Stimulated activated CD4-positive, alpha-beta T cell treated with anti-CD3 and anti-CD28 coated beads, Interleukin-1b, Interleukin-23, amount 100 ng/mL, for 4 hours (primary cell): ENCODE measurements at places on chromosomes 6 and 20.

GRCh38 chr6:141824350-141824749 is 308.4 kb upstream of the GJE1 start:
- no peak for DNase-seq

GRCh38 chr6:168849459-168849858 is 404.2 kb downstream of the THBS2 start:
- DNase-seq = no peak

GRCh38 chr20:24095303-24095702 is 106.7 kb upstream of the GGTLC1 start:
- DNase-seq = no peak

- DNase-seq = no peak
These were observed 47.0 kb downstream of the PRL start for GRCh38 chr6:22249711-22250350.

DNA sequence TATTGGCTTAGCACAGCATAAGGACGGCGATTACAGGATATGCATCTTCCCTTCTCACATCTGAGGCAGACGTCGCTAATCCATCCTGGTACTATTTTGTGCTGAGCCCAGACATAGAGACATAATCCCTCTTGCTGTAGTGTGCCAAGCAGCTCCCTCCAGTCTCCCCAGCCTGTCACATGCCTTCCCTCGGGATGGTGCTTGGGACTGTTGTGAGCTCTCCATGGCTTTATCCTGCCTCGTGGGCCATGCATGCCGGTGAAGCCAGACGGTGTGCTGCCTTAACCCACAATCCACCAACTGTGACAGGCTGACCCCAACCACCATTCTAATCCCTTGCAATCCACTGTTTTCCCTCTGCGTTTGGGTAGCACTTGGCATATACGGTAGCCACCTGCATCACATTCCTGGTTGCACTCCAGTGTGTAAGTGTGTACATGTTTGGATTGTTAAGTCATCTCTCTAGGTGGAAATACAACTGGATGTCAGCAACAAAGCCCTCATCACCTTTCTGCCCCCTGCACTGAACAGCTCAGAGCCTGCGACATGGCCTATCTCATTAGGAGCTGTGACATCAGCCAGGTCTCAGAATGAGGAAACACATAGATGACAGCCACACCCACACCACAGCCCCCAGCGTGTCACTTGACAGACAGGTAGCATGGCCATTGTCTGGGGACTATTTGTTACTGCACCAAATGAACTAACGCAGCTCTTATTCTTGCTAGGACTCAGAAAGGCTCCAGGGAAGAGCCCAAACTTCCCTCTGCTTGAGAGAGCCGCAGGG is 374.8 kb upstream of the CDH4 start:
- DNase-seq = no peak

- DNase-seq = peak; percentile 61
These were observed 8.0 kb downstream of the TP53RK start for GRCh38 chr20:46681032-46681854.

- DNase-seq = no peak
These were observed 84.3 kb downstream of the FILIP1 start for GRCh38 chr6:75409286-75409685.

DNA sequence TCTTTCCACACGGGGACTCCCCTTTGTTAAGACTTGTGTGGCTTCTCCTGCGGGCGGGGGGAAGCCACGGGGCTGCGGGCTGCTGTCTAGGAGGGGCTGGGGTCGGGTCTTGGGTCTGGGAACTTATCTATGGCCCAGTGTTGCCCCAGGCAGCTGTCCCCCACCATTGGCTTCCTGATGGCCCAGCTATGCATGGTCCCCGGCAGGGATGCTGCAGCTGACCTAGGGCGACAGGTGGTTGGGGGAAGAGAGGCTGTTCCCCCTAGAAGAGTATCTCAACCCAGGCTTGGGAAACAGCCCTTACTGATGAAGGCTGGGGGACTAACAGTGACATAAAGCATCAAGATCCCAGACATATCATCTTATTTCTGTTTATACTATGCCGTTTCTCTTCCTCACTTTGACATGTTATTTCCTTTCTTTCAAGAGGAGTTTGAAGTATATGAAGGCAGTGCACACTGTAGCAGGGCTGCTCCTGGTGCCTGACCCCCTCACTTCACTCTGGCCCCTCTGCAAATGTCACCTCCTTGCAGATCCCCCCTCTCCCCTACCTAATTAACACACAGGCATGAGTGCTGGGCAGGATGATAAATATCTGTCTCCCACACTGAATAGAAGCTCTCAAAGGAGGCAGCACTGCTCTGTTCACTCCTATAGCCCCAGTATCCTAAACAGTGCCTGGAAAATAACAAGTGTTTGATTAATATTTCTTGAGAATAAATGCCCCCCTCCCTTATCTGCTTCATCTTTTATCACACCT is 87.0 kb downstream of the HIVEP2 start:
- no peak for DNase-seq

- no peak for DNase-seq
These were observed 22.3 kb downstream of the ELOVL5 start for GRCh38 chr6:53326372-53327016.

DNA sequence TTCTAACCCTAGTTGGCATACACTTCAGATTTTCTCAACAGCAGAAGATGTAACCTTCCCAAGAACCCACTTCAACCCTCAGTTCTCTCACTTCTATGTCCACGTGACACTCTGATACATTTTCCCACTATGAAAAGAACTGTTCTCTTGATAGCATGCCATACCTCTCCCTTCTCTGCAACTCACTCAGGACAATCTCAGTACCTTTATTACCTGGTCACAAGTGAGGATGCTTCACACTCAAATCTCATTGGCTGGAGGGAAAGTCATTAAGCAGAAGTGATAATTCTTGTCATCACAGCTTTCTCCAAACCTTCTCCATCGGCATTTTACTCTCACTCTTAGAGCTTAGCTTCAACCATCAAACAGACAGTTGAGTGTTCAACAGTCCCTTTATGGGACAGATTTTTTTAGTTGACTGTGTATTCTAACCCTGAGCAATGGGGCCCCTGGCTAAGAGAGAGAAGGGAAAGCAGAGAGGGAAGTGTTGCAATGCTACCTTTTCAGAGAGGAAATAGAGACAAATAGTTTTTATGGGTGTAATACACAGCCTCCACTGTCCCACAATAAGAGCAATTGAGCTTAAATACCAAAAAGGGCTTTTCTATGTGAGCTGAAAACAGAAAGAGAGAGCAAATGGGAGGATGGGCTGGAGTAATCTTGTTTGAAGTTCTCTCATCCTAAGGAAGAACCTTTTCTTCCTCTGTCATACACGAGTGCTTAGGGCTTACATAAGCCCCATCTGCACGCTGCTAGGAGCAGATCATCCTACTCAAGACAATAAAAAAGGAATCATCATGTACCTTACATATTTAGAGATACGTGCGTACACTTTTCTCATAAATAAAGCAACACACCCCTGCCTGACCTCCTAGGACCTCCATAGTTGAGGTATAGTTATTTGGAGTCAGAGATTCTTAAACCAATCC is 16.0 kb downstream of the HLA-DPA1 start:
- DNase-seq = no peak

- DNase-seq = no peak
These were observed 602.5 kb upstream of the CDH4 start for GRCh38 chr20:60649541-60649940.

GRCh38 chr6:144418959-144419545 is 133.9 kb downstream of the UTRN start:
- no peak for DNase-seq

DNA sequence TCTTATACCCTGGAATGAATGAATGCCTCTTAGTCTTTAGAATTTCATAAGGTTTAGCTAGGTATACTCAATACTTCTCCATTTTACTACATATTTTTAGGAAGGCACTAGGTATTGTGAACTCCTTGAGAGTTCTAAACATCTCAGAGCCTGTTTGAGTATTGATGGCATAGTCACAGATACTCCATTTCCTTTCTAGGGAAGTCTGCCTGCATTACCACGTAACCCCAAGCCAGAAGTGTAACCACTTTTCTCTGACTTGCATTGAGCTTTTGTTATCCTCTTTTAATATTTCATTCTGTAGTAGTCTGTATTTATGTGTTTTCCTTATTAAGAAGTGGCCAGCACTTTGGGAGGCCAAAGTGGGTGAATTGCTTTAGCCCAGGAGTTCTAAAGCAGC is 12.2 kb downstream of the TOP1 start:
- no peak for DNase-seq

DNA sequence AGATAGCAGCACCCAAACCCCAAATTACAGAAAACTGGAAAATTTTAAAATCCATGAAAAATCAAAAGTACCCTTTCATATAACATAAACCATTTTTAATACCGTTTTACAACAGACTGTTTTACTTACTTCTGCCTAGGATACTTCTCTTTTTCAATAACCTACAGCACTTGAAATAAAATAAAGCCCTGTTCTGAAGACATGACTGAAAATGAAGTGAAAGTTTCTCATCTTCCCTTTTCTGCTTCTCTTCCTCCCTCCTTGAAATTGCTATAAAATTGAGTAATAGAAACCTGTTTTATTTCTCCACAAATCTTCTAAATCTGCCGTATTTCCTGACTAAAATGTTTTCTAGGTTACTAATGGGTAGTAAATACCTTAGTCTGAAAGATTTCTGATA is 20.3 kb downstream of the MMS22L start:
- no peak for DNase-seq

- no peak for DNase-seq
These were observed 43.4 kb downstream of the SLC23A2 start for GRCh38 chr20:4957939-4958362.

DNA sequence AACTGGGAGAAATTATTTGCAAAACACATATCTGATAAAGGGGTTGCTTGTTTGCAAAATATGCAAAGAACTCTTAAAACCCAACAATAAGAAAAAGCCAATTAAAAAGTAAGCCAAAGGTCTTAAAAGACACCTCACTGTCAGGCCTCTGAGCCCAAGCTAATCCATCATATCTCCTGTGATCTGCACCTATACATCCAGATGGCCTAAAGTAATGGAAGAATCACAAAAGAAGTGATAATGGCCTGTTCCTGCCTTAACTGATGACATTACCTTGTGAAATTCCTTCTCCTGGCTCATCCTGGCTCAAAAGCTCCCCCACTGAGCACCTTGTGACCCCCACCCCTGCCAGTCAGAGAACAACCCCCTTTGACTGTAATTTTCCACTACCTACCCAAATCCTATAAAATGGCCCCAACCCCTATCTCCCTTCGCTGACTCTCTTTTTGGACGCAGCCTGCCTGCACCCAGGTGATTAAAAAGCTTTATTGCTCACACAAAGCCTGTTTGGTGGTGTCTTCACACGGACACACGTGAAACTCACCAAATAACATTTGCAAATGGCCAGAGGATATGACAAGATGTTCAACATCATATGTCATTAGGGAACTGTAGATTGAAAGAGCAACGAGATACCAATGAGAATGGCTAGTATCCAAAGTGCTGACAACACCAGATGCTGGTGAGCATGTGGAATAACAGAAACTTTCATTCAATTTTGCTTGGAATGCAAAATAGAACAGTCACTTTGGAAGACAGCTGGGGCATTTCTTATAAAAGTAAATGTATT is 565.0 kb upstream of the ADGRB3 start:
- DNase-seq = no peak

DNA sequence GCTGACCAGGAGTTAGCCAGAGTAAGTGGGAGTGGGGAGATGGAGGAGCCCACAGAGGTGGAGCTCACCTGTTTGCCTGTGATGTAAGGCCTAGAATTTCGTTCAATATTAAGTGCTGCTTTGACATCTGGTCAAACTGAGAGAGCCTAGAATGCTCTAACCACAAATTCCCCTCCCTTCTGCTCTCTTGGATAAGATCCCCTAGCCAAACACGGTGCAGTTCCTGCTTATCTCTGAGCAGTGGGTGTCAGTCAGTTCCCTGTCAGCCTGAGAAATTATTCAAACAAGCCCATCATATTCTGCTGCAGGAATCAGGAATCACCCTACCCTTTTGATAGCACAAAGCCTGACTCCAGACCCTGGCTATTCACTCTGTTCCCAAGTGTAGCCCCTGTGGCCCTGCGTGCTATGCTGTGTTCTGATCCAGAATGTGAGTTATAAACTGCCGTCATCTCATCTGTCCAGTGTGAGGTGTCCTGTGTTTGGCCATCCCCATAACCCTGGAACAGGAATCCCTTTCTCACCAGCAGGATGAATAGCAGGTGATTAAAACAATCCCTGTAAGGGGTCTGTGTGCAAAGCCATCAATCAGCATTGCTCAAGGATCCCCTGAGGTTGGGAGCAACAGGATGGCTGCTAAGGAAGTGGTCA is 31.8 kb upstream of the ZNF133 start:
- no peak for DNase-seq

DNA sequence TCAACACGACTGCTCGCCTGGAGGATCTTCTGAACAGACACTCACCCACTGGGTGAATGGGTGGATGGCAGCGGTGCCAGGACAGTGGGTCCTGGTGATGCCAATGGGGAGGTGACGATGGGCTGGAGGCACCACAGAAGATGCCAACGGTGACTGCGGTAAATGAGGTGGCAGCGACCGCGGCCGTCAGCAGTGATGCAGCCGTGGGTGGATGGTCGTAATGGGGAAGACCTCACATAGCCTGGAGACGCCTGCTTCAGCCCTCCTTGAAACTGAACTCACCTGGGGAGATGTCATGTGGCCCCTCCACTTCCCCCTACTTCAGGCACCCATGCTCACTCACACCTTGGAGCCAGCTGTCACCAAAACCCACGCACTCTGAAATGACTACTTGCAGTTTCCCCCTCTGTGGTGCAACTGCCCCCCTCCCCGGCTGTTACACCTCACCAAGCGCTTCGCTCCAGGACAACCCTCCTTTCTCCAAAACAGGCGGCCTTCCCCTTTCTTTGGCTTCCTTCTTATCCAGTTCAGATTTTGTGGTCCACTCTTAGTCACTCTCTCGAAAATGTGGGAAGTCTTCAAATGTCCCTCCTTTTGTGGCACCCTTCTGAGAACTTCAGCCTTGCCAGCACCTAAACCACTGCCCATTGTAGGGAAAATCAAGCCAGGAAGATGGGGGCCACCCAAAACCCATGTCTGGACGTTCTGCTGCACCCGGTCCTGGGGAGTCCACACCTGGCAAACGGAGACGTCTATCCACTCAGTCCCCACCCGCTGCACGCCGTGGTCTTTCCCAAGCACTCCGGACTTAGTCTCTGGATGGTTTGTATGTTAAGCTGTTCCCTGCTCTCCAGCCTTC is 10.4 kb upstream of the ABHD16B start:
- DNase-seq = no peak

DNA sequence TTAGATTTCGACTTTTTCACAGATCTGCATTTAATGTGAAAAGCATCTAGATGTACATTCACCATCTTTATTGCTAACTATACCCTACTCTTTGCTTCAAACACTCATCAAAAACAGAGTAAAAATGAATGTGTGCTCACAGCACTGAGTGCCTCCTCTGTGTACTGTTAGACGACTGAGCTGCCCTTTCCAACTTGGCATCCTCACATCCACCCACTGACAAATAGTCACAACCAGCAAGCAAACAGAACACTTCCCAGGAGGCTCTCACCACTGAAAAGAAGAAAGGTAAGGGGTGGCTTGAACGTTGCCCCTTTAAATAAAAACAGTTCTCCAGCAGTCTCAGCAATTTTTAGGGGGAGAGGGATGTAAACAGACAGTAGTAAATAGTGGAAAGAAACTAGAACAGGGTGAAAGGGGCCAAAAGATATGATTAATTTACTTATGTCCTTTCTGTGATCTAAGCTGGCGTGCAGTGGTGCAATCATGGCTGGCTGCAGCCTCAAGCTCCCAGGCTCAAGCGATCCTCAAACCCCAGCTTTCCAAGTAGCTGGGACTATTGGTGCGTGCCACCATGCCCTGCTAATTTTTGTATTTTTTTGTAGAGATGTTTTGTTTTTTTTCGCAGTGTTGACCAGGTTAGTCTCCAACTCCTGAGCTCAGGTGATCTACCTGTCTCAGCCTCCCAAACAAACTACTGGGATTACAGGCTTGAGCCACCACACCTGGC is 48.7 kb downstream of the IPCEF1 start:
- no peak for DNase-seq
